ENCODE measurements at places on chromosomes 12 and 14.

DNA sequence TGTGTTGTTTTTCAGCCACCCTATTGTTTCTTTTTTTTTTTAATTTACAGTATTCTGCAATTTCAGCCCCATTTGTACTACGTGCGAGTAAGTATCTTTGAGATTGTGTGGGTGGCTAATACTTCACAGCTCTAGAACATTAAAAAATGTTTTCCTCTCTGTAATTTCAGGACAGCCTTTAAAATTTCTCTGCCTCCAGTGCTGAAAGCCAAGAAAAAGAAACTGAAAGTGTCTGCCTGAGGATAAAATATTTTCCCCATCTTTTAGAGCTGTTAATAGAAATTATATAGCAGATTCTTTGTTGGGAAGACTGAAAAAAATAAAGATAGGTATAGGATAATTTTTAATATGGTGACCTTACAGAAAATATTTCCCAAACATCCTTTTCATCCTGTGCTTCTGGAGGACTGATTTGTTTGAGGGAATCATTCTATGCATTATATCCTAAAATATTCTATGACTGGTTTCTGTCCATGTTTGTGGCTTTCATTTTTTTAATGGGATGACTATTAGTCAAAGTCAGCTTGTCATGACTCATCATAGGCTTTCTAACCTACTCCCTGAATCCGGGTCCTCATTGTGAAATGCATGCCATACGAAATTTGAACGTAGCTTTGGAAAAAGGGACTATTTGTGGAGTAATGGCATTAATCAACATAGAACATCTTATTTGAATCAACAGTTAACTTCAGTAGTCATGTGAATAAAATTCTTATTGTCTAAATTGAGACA lies 10.8 kb upstream of the TCTN2 start:
- DNase-seq = no peak

DNA sequence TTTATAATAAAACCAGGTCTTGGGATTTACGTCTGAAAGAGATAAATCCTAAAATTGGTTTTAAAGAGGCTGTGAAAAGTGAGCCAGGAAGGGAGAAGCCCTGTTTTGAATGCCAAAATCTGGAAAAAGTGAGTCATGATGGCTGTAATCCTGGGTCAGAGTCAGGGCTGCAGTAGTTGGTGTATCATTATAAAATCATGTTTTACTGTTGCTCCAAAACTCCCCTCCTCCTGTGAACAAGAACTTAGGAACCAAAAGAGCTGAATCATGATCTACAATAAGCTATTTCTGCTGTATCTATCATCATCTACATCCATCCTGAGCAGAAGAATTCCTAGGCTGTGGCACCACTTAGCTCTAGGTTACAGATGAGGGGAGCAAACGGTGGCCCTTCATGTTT lies 79.3 kb downstream of the LMO3 start:
- no peak for DNase-seq

DNA sequence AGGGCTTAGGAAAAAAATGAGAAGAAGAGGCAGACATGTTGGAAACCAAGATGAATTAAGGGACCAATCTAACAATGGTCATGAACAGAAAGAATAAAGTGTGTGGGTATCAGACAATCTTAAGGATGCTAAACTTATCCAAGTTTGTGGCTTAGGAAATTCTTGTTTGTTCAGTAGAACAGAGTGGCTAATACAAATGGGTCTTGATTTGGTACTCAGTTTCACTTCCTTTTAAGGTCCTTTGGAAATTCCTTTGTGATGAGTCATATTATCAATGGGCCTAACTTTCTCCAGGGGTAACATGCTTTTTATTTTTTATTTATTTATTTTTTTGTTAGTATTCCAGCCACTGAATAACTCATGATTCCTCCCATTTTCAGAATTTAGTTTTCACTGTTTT lies 1154.7 kb upstream of the FLRT2 start:
- no peak for DNase-seq

DNA sequence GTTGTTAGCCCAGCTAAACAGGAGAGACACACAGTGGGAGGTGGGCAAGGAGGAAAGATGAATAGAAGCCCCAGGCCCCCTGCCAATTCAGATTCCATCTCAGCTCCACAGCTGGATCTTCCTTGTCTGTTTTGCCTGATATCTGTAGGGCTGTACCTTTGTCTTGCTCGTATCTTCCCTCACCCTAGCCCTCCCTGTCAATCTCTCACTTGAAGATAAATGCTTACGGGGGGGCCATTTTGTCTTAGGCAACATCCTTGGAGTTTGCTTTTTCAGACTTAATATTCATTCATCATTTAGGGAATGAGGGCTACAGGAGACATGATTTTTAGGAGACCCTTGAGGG lies 2.4 kb downstream of the KIF5A start:
- DNase-seq = no peak

DNA sequence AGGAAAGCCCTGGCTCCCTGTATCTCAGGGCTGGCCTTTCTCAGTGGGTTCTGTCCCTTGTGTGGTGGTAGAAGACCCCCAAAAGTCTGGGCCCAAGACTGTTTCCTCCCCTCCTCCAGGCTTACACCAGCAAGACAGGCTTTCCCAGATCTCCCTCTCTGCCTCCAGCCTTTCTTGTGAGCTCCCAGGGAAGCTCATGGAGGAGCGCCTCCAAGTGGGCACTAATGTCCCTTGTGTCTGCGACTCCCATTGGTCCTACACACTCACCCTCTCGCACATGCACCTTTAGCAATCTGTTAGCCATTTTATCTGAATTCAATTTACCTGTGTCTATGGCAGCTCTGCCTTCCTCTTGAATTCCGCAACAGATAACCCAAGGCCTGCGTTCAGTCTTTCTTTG lies 251.1 kb upstream of the CAND1 start:
- no peak for DNase-seq

- no peak for DNase-seq
Measured at GRCh38 chr12:80837342-80837978, 100.3 kb downstream of the LIN7A start.

GRCh38 chr12:89884952-89885351 lies 176.3 kb upstream of the ATP2B1 start:
- no peak for DNase-seq

- DNase-seq = peak; percentile 58
Measured at GRCh38 chr14:96797582-96798349, 584 bp downstream of the VRK1 start.

GRCh38 chr12:78441737-78442453 lies 422.7 kb upstream of the SYT1 start:
- DNase-seq = no peak

GRCh38 chr12:5809586-5809985 lies 135.5 kb downstream of the ANO2 start:
- DNase-seq = no peak

- no peak for DNase-seq
Measured at GRCh38 chr12:130126023-130126432, 36.2 kb upstream of the FZD10 start.

- no peak for DNase-seq
Measured at GRCh38 chr12:954741-955140, 5.2 kb upstream of the RAD52 start.

GRCh38 chr14:22739423-22739822 lies 27.1 kb upstream of the OXA1L start:
- no peak for DNase-seq

- no peak for DNase-seq
Measured at GRCh38 chr14:71398450-71398849, 491.2 kb downstream of the PCNX1 start.

GRCh38 chr14:54116972-54117371 lies 160.3 kb upstream of the BMP4 start:
- no peak for DNase-seq

GRCh38 chr12:108175310-108175709 lies 46.2 kb downstream of the WSCD2 start:
- DNase-seq = no peak

- DNase-seq = no peak
Measured at GRCh38 chr12:12983420-12984035, 16.5 kb downstream of the HEBP1 start.

GRCh38 chr14:101594511-101595148 lies 33.3 kb downstream of the DIO3 start:
- no peak for DNase-seq

- DNase-seq = no peak
Measured at GRCh38 chr12:122449317-122449716, 26.8 kb upstream of the CLIP1 start.

DNA sequence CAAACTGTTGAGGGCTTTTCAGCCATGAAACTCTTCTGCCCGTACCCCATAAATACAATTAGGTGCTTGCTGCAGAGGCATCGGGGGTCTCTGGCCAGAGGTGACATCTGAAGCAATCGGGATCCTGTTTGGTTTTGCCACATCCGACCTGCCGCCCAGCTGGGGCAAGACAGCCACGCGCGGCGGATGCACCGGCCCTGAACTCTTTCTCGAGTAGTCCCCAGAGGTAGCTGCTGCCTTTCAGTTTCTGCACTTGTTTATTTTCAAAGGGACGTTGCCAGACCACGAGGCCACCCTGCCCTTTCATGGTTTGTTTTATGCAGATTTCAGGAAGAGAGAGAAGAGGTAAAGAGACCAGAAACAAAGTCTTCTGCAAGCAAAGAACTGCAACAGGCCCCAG lies 10.6 kb upstream of the MLXIP start:
- no peak for DNase-seq

GRCh38 chr14:78519863-78520262 lies 349.7 kb downstream of the NRXN3 start:
- DNase-seq = no peak

DNA sequence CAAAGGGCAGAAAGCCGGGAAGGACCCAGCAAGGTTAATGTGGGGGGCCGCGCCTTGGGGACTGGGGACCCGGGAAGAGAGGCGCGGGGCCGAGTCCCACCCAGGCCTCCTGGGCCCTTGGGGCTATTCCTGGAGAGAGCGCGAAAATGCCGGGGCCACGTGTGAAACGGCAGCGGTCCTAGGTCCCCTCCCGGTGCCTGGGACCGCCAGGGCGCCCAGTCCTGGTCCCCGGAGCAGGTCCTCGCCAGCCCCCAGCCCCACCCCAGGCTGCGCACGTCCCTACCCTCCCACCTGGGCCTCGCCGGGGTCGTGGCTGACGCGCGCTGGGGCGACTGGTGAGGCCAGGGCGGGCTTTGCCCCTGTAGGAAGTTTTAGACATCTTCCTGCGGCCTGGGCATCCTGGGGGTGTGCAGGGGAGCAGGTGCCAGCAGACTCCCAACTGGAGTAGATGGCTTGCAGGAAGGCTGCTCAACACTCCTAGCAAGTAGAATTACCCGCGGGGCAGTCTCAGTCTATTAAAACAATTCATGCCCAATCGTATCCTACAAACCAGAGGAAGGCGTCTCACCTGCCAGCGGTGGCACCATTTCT lies 708 bp downstream of the FAR2 start:
- DNase-seq = no peak

GRCh38 chr12:68510397-68510796 lies 100.3 kb upstream of the RAP1B start:
- DNase-seq = no peak

GRCh38 chr14:100629696-100630095 lies 42.5 kb upstream of the BEGAIN start:
- no peak for DNase-seq

DNA sequence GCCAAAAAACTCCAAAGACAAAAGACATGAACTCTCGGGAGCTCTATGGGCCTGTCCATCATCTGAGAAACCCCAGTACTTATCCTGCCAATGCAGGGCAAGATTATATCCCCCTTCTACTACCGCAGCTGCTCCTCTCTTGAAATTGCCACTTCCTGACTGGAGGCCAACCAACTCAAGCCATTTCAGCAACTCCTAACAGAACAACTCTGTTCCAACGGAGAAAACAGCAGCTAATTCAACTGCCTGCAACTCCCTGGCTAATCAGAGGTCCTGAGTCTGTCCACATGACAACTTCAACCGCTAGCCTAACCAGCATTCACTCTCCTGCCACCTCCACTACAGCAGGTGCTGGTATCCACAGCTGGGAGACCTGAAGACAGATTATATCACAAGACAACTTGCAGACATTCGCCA lies 24.1 kb downstream of the CEP83 start:
- no peak for DNase-seq

Measured in naive thymus-derived CD4-positive, alpha-beta T cell (primary cell).